ENCODE measurements at places on chromosomes 3 and 15.

DNA sequence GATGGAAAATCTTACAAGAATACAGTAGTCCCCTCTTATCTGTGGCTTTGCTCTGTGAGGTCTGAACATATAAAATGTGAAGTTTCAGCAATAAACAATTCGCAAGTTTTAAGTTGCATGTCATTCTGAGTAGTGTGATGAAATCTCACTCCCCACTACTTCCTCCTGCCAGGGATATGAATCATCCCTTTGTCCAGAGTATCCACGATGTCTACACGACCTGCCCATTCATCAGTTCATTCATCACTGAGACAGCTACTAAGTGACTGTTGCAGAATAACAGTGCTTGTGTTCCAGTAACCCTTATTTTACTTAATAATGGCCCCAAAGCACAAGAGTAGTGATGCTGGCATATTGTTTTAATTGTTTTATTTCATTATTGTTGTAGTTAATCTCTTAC lies 489.2 kb upstream of the UBE2E2 start:
- DNase-seq = peak; percentile 40

GRCh38 chr3:62607287-62608029 lies 234.1 kb upstream of the FEZF2 start:
- DNase-seq = peak; percentile 59

GRCh38 chr15:95263751-95264150 lies 1032.4 kb downstream of the MCTP2 start:
- DNase-seq = no peak

DNA sequence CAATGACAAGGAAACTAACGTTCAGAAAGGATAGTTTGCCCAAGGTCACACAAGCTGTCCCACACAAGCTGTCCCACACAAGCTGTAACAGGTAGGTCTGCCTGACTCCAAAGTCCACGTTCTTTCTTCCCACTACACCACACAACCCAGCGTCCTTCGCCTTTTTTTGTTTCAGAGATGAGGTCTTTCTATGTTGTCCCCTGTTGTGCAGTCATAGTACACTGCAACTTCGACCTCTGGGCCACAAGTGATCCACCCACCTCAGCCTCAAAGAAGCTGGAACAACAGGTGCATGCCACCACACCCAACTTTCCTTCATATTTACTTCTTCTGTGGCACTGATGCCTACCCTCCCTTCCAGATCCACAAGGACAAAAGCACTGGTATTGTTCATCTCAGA lies 21.4 kb downstream of the MB21D2 start:
- DNase-seq = no peak

DNA sequence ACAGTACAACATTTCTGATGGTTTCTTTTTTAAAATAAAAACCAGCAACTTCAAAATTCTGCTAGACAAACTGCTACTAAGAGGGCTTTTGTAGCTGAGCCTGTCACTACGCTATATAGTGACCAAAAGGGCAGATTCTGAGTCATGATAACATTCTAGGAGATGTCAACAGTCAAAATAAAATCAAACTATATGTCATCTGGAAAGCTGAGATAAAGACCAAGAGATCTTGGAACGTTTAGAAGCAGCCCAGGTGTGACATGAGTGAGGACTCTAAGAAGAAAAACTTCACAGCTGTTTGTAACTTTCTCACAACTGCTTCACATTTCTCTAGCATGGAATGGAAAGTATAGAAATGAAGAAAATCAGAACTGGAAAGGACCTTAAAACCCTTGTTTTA lies 84.6 kb downstream of the FILIP1L start:
- no peak for DNase-seq

GRCh38 chr3:118108769-118109168 lies 925.9 kb downstream of the IGSF11 start:
- DNase-seq = no peak

GRCh38 chr3:67635806-67636205 lies 18.6 kb downstream of the SUCLG2 start:
- no peak for DNase-seq

- no peak for DNase-seq
Observed at GRCh38 chr15:38614621-38615020, 50.0 kb upstream of the RASGRP1 start.
